ENCODE measurements at places on chromosomes 1 and 21.

DNA sequence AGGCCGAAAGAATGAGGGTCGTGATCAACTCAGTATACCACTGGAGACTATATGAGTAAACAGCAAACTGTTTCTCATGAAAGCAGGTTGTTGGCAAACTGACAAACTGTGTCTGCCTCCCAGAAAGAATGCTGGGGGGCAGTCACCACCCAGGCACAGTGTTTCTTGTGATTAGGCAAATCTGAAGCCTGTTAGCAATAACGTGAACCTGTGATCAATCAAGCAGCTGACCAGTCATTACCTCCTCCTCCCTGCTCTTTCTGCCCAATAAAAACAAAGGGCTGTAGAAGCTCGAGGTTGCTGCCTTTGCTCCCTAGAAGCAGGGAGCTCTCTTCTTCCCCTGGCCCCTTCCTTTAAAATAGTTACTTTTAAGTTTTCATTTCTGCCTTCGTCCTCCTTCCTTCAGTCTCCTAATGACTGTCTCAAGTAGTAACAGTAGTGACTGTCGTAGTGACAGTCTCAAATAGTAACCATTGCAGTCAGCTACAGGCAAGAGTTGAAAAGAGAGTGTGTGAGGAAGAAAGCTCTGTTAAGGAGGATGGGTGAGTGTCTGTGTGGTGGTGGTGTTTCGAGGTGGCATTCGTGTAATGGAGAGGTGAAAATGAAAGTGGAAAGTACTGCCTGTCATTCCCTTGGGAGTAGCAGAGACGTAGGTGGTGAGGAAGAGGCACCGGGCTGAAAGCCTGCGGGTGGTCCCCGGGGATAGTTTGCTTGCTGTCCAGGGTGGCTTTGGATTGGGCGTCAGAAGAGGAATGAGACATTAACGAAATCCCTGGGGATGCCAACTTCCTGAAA, 14.5 kb downstream of the HHAT start:
- DNase-seq = no peak

GRCh38 chr21:42095581-42095980, 24.5 kb downstream of the UMODL1 start:
- DNase-seq = no peak

- no peak for DNase-seq
Measured at GRCh38 chr1:59967141-59967697, 40.6 kb upstream of the CYP2J2 start.

GRCh38 chr1:37020653-37021277, 13.6 kb downstream of the GRIK3 start:
- no peak for DNase-seq

- DNase-seq = no peak
Measured at GRCh38 chr1:178533121-178533946, 20.4 kb downstream of the TEX35 start.

GRCh38 chr1:95584315-95584714, 350.3 kb downstream of the RWDD3 start:
- no peak for DNase-seq

GRCh38 chr21:36237441-36237840, 80.8 kb downstream of the DOP1B start:
- no peak for DNase-seq

DNA sequence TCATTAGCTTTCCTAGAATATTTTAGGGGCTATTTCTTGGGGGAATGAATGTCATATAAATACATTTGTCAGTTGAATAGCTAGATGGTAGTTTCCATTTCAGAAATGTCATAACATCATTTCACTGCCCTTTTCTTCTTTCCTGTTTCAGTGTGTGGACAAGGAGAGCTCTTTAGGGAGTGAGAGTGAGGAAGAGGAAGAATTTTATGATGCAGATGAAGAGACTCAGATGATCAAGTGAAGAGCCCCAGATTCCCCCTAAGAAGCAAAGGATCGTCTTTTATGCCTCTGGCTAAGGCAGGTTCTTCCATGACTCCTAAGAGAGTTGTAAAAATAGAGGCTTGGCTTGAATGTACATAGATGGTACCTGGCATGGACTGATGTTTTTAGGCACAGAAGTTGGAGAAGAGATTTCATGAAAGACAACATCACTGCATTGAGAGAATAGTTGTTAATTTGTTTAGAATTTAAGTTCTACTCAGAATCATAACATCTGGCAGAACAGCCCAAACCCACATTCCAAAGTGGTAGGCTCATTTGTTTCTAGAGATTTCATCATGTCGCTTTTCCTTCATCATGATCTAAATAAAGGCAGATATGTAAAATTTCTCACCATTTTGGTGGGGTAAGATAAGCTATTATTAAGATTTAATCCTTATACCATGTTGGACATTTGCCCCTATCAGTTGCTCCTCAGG, 44.2 kb upstream of the MAB21L3 start:
- no peak for DNase-seq

DNA sequence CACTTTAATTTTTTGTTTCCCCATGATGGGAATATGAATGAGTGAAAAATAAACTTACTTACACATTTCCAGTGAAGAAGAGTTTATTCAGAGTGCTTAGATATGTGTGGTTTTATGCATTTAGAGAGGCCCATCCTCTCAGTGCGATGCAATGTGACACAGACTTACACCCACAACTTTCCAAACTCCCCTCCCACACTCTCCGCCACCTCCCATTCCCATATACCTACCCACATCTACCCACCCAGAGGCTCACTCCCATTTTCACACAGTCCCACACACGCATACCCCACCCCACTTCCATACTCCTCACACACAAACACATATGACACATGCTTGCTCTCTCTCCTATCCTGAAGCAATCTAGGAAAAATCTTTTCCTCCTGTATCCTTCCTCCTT, 21.9 kb upstream of the KANK4 start:
- DNase-seq = no peak

DNA sequence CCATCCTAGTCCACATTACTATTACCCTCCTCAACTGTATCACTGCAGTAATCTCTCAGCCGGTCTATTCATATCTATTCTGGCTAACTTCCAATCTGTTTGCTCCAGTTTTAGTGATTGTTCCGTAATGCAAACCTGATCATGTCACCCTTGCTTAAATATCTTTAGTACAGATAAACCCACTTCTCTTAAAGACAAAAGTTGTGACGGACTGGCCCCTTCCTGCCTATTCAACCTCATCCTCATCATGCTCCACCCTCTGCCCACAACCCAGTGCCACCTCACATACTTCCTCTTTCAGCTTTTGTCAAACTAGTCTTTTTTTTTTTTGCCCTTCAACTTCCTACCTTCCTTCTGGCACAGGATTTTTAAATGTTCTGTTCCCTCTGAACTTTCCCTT, 2.8 kb upstream of the C1orf162 start:
- peak; percentile 49 for DNase-seq

DNA sequence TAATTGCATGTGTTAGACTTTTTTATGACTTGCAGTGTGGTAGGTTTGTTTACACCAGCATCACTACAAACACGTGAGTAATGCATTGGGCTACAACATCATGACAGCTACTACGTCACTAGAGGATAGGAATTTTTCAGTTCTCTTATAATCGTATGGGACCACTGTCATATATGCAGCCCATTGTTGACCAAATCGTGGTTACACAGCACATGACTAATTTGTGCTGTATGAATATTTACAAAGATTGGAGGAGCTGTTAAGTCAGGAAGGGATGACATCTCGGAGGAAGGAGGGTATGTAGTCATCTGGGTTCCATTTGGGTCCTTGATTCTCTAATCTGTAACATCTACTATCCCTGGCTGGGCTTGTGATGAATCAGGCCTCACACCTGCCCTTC, 270.9 kb downstream of the TNR start:
- DNase-seq = no peak

GRCh38 chr21:33112681-33113080, 42.7 kb downstream of the OLIG1 start:
- DNase-seq = no peak

DNA sequence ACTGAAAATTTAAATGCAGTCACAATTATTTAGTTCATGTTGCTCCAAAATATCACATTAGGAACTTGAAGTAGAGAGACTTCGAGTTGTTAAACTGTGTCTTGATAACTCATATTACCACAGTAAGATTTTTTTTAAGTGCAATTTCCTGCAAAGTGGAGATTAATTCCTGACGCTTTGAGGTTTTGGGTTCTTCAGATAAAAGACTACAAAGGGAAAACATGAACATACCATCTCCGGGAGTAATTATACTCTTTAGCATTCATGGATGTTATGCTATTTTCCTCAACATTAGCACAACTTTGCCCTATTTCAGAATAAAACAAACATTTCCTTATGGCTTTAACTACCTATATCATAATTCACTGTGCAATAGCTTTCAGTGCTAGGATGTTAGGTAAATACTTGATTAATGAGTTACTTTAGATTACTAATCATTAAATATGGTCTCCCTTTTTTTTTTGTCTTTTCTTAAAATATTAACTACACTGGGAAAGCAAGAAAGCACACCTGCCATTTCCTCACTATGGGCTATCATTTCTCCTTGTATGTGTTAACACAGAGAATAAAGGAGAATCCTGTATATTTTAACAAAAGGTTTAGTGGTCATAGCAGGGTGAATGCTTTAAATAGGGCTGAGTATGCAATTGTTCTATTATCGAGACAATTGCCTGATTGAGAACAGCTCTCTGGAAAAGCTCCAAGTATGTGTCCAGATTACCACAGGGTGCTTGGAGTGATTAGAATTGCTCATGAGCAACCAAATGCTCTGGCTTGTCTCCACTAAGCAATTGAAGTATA, 252.5 kb upstream of the C1orf105 start:
- no peak for DNase-seq

GRCh38 chr1:198328458-198329032, 171.7 kb downstream of the NEK7 start:
- DNase-seq = no peak

DNA sequence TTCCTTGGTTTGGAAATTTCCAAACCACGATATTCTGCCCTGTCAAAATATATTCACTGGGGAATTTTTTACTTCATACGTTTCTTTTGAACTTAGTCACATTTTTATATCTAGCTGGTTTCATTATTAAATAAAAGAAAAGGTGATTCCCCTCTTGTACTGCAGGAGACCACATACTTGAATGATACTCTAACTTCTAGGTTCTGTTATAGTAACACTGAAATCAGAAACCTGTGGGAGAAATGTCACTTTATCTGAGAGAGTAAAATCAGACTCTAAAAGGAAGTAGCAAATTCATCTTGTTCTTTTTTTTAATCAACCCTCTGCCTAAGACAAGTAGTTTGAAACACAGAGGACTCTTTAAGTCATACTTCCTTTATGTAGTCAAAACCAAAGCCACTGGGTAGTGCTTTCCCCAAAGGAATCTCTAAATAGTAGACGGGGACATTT, 34.4 kb downstream of the MRPL39 start:
- no peak for DNase-seq

GRCh38 chr1:10185759-10186158, 24.6 kb upstream of the KIF1B start:
- DNase-seq = no peak

DNA sequence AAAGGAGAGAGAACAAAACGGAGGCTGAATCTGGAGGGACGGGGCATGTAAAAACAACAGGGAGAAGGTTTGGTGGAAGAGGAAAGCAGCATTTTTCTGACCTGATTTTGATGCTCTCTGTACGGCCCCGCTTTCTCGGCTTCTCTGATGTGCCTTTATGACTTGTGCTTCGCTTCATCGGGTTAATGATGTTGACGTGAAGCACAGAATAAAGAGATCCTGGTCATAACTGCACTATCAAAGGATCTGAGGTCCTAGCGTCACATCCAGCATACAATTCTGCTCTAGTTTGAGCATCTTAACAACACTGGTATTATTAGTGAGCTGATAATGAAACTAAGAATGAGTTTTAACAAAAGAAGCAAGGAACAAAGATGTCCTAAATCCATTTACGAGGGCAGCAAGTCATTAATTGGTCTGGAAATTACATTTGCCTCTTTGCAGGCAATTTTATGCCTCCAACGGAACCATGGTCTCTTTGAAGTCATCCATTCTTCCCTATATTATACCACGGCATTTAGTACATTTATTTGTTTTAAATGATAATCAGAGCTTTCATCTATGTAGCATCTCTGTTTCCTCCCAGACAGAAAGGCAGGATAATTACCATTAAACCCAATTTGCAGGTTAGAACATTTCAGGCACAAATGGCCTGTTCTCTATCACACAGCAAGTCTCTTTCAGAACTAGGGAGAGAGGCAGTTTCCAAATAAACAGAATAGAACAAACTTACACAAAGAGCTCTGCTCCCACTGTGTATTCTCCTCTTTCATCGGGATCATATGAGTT, 45.3 kb upstream of the B3GALNT2 start:
- DNase-seq = no peak

- DNase-seq = no peak
Measured at GRCh38 chr1:169120066-169120465, 13.6 kb downstream of the ATP1B1 start.

DNA sequence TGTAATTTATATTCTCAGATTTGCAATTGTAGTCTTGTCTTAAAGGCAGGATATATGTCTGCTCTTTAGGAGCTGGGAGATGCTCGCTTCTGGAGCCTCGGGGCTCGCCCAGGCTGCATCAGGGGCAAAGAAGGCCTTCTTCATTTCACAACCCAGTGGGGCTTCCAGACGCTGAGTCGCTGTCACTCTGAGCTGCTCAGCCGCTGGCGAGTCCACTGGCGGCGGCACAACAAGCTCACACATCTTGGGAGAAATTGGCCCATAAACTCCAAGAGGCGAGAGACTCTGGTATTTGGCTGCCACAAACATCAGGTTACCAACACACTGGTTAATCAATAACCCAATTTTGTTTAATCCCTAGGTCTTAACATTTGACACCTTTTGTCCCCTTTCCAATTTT, 216.6 kb downstream of the ATG4C start:
- DNase-seq = no peak

DNA sequence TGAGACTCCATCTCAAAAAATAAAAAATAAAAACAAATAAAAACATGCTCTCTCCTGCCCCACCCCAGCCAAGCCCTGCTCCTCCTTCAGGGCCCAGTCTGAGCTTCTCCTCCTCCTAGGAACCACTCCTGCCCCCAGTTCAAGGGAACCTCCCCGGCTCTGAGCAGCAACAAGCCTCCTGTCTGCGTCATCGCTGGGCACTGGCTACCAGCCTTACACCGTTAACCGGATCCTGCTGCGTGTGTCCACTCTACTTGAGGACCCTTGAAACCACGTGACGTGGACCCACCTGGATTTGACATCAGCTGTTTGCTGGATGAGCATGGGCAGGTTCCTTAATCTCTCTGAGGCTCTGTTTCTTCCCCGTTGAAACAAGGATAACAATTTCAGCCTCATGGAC, 1.6 kb upstream of the TAS1R2 start:
- no peak for DNase-seq

- peak; percentile 70 for DNase-seq
Measured at GRCh38 chr1:1020000-1020404, at the start of gene AGRN. Gene AGRN, plus strand, starts transcription at chr1:1020120. Its CDS starts 53 bp downstream, at chr1:1020173.

DNA sequence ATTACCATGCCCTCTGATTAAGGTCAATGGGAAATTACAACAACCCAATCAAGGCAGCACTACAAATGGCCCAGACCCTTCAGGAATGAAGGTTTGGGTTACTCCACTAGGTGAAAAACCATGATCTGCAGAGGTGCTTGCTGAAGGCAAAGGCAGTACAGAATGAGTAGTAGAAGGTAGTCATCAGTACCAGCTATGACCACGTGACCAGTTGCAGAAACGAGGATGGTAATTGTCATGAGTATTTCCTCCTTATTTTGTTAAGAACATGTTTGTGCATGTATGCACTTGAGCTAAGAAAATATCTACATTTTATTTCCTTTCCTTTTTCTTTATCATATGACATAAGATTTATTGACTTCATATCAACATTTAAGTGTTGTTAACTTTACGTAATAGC, 607.1 kb downstream of the KCNT2 start:
- no peak for DNase-seq

- no peak for DNase-seq
Measured at GRCh38 chr1:37574834-37575480, 18.2 kb downstream of the DNALI1 start.
